ENCODE measurements at places on chromosomes 2 and 18. TPM values are rescaled to one million over a fixed set of nuclear protein-coding genes. Genes with fewer than 3 reads are reported as not detected.
A peak's percentile ranks its signal among the peaks of the same experiment; 100 is the strongest.

The NTSR2 gene
- total RNA-seq = not detected

The NEU2 gene
- not detected for total RNA-seq

- H3K36me3 ChIP-seq = no peaks in the 10 kb centered on the region
- H3K4me3 ChIP-seq = no peak overlapping the region
- H3K27me3 ChIP-seq = peaks cover 13% of the 10 kb centered on the region
- no peak overlapping the region for H3K27ac ChIP-seq
Observed at GRCh38 chr2:131029812-131030211, 63.4 kb downstream of the FAM168B start.

DNA sequence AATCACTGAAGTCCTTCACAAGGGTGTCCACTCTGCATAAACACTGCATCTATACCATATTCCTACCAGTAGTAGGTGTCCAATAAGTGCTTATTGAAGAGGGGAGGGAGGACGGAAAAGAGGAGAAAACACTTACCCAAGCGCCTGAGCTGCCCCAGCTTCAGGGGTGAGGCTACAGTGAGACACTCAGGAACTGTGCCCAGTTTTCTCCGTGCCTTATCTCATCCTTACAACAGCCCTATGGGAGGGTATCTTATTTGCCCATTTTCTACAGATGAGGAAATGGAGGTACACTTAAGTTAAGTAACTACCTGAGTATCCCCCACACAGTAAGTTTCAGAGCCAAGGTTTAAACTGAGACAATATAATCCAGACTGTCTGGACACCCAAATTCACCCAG is 41.5 kb downstream of the RNF152 start:
- H3K27me3 ChIP-seq = no peaks in the 10 kb centered on the region
- H3K36me3 ChIP-seq = peaks cover 17% of the 10 kb centered on the region
- H3K27ac ChIP-seq = peak overlapping the region; percentile 88
- peaks cover 83% of the 10 kb centered on the region for H3K4me1 ChIP-seq

The CD226 gene
- total RNA-seq = 0.46 TPM

The TDRD15 gene
- not detected for total RNA-seq

The REG1B gene
- not detected for total RNA-seq

The CHPF gene
- 144 TPM for total RNA-seq

The CTNNA2 gene
- total RNA-seq = not detected

The ZNF236 gene
- total RNA-seq = 20.4 TPM

The ANKRD23 gene
- total RNA-seq = 4.4 TPM

DNA sequence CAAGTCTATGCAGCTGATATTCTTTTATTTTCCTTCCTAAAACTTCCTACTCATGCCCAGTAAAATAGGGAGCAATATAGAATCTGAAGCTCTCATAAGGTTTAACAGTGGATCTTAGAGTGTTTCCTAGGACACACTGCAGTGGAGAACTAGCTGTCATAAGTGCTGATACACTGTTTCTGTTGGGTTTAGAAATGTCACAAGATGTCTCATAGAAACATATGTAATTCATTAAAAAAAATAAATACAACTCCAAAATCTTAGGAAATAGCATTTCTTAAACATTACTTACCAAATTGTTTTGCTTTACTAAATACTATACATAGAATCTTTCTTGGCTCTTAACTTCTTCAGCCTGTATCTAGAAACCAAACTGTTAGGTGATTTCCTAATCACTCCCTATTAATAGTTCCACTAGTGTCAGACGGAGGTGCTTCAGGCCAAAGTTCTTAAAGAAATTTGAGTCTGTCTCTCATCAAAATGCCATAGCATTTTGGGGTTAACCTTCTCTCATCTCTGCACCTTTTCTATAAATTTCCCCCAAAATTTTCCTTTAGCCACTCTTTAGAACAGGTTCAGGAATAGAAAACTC is 93.7 kb downstream of the CERKL start:
- no peaks in the 10 kb centered on the region for H3K4me1 ChIP-seq
- no peaks in the 10 kb centered on the region for H3K36me3 ChIP-seq
- DNase-seq = no peak
- H3K27ac ChIP-seq = no peak overlapping the region

- H3K4me1 ChIP-seq = peaks cover 76% of the 10 kb centered on the region
- no peak for DNase-seq
- no peaks in the 10 kb centered on the region for H3K27me3 ChIP-seq
- no peak overlapping the region for H3K4me3 ChIP-seq
Observed at GRCh38 chr2:189115126-189115525, 64.4 kb downstream of the COL5A2 start.

DNA sequence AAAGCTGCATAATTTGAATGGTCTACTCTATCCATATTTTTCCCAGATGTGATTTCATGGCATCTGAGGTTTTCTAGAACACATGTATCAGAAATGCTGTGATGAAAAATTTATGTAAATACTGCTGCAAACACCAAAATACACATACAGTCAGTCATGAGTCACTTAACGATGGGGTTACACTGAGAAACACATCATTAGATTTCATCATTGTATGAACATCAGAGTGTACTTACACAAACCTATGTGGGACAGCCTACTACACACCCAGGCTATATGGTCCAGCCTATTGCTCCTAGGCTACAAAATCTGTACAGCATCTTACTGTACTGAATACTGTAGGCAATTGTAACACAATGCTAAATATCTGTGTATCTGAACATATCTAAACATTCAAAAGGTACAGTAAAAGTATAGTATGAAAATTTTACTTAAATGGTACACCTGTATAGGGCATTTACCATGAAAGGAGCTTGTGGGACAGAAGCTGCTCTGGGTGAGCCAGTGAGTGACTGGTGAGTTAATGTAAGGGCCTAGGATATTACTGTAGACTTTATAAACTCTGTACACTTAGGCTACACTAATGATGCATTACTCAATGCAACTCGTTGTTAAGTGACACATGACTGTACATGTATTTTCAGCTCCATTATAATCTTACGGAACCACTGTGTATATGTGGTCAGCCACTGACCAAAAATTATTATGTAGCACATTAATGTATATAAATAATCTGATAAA is 33.5 kb downstream of the PNO1 start:
- no peak overlapping the region for H3K4me3 ChIP-seq
- H3K36me3 ChIP-seq = peaks cover 7% of the 10 kb centered on the region
- H3K27ac ChIP-seq = peak overlapping the region; percentile 8
- DNase-seq = no peak

- DNase-seq = no peak
- no peak overlapping the region for H3K4me3 ChIP-seq
- no peaks in the 10 kb centered on the region for H3K4me1 ChIP-seq
- H3K36me3 ChIP-seq = peaks cover 3% of the 10 kb centered on the region
- H3K27ac ChIP-seq = no peak overlapping the region
Observed at GRCh38 chr2:188235364-188235763, 56.3 kb upstream of the GULP1 start.

DNA sequence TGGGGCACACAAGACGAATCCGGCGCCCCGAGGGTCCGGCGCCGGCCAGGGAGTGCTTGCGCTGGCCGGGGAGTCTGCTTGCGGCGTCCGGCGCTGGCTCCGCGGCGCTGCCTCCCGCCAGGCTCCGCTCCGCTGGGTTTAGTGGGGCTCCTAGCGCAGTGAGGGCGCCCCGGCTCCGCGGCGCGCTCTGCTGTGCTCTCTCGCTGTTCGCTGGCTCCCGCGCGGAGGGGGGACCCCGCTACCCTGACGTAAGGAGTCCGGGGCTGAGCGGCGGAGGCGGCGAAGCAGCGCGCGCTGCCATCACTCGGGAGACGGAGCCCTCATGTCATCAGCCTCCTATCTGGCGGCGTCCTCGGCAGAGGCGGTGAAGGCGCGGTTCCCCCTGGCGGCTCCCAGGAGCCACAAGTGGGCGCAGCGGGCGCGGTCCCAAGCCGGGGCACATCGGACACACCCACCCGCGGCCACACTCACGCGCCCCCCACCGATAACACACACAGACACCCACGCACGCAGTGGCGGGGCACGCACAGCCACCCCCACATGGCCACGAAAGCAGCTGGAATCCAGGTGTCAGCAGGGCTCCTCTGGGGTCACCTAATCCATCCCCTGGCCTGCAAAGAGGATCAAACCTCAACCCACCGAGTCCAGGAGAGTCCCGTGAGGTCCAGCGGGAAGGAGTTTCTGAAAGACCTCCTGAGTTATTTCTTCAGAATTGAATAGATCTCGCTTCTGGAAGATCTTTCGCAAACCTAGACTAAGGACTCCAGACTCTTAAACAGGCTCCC is at the start of gene C1QL2:
TSS of gene C1QL2 (minus strand) at position 189 of the 785 bp plus-strand sequence. CDS start 482 bp downstream, outside the sequence.
- H3K4me1 ChIP-seq = peaks cover 5% of the 10 kb centered on the region
- H3K4me3 ChIP-seq = no peak within 1 kb of the TSS
- no peak for DNase-seq

GRCh38 chr2:118477111-118477862 is 370.2 kb downstream of the EN1 start:
- H3K27ac ChIP-seq = no peak overlapping the region
- no peaks in the 10 kb centered on the region for H3K27me3 ChIP-seq
- H3K4me1 ChIP-seq = no peaks in the 10 kb centered on the region
- H3K36me3 ChIP-seq = no peaks in the 10 kb centered on the region
- DNase-seq = no peak
- H3K4me3 ChIP-seq = no peak overlapping the region

GRCh38 chr18:54147439-54147838 is 77.0 kb downstream of the MBD2 start:
- peaks cover 39% of the 10 kb centered on the region for H3K4me1 ChIP-seq
- DNase-seq = no peak
- H3K4me3 ChIP-seq = no peak overlapping the region
- H3K27me3 ChIP-seq = no peaks in the 10 kb centered on the region

The TLX2 gene
- not detected for total RNA-seq

DNA sequence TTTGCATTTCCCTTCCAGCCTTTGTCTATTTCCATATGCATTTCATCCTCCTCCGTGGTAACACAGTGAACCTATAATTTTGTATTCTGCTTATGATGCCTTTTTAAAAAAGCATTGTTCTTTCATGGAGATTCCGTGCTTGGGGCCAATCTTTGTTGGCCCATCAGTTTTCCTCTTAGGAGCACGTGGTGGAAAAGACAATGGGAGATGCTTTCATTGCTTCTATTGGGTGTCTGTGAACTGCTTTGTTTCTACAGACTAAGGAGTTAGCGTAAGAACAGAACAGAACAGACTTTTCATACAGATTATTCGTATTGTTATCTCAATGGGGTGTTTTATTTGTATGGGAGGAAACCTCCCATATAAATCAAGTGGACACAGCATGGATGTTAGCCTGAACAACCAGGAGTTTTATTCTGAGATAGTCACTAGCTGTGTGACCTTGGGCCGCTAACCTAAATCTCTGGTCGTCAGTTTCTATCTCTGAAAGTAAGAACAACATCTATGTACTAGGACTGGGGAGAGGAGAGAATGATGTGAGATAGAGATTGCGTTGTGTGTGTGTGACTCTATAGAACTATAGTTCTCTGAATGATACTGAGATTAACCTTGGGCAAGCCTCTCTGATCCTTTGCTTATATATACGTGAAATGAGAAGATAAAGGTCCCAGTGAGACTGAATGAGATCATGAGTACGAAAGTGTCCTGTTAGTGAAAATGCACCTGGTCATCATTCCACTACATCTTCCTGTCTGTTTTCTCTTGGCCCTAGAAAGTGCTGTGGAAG is 22.9 kb upstream of the YWHAQ start:
- H3K27ac ChIP-seq = no peak overlapping the region
- H3K36me3 ChIP-seq = no peaks in the 10 kb centered on the region
- no peak for DNase-seq
- no peak overlapping the region for H3K4me3 ChIP-seq

The PPP3R1 gene
- 68.4 TPM for total RNA-seq

GRCh38 chr2:162221064-162221463 is 22.2 kb downstream of the FAP start:
- no peaks in the 10 kb centered on the region for H3K27me3 ChIP-seq
- H3K4me1 ChIP-seq = peaks cover 25% of the 10 kb centered on the region
- DNase-seq = peak; percentile 87
- H3K36me3 ChIP-seq = peaks cover 34% of the 10 kb centered on the region
- H3K27ac ChIP-seq = no peak overlapping the region

The SP100 gene
- total RNA-seq = 120 TPM

GRCh38 chr2:71348302-71348701 is 16.7 kb downstream of the ZNF638 start:
- no peak overlapping the region for H3K27ac ChIP-seq
- no peak for DNase-seq
- H3K4me3 ChIP-seq = no peak overlapping the region
- H3K27me3 ChIP-seq = no peaks in the 10 kb centered on the region

- peak; percentile 53 for DNase-seq
- no peaks in the 10 kb centered on the region for H3K27me3 ChIP-seq
- H3K4me3 ChIP-seq = no peak within 1 kb of the TSS
Observed at GRCh38 chr2:70935468-70936164, at the start of gene ATP6V1B1. ATP6V1B1 (plus strand) TSS chr2:70935900; CDS start chr2:70935955, 55 bp downstream.

DNA sequence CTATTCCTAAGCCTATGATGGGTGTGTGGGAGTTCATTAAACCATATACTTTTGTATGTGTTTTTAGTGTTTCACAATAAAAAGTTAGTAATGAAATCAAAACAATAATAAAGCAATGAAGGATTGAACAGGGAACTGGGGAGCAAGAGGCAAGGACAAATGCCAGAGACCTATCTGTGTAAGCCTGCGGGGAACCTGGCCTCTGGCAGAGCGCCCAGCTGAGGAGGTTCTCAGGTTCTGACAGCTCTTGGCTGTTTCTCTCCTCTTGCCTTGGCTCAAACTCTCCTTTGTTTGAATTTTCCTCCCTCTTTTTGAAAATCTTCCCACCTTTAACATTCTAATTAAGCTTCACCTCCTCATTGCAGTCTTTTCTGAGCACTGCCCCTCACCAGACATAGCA is 200.0 kb upstream of the NCKAP5 start:
- H3K27me3 ChIP-seq = no peaks in the 10 kb centered on the region
- no peaks in the 10 kb centered on the region for H3K36me3 ChIP-seq
- H3K27ac ChIP-seq = no peak overlapping the region
- no peak for DNase-seq
- no peak overlapping the region for H3K4me3 ChIP-seq

The COL6A3 gene
- 143 TPM for total RNA-seq

DNA sequence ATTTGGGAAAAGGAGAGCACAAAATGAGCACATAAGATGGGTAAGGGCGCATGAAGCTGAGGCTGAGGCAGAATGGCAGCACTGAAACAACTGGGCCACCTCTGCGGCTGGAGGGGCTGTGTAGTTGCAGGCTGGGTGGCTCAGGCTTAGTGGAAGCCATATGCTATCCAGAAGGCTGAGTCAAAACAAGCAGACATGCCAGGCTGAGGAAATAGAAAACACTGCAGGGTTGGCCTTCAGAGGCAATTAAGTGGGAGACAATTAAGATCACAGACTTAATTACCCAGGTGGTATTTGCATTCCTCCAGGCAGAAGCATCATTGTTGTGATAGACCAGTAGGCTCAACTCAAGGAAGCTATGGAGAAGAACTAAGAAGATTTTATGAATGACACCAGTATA is 11.4 kb upstream of the XPO1 start:
- peaks cover 5% of the 10 kb centered on the region for H3K4me1 ChIP-seq
- H3K36me3 ChIP-seq = no peaks in the 10 kb centered on the region
- H3K27ac ChIP-seq = no peak overlapping the region
- H3K4me3 ChIP-seq = no peak overlapping the region
- H3K27me3 ChIP-seq = peaks cover 4% of the 10 kb centered on the region

- H3K4me3 ChIP-seq = no peak overlapping the region
- no peak for DNase-seq
- no peaks in the 10 kb centered on the region for H3K4me1 ChIP-seq
- no peaks in the 10 kb centered on the region for H3K36me3 ChIP-seq
- H3K27me3 ChIP-seq = no peaks in the 10 kb centered on the region
Observed at GRCh38 chr18:4603955-4604354, 148.8 kb upstream of the DLGAP1 start.

All from osteocyte (in vitro differentiated cells).